Caki2 (cell line): ENCODE measurements at places on chromosomes 1 and 21. TPM values are rescaled to one million over a fixed set of nuclear protein-coding genes. Genes with fewer than 3 reads are reported as not detected.
A peak's percentile ranks its signal among the peaks of the same experiment; 100 is the strongest.

The TTLL7 gene
- 0.67 and 20.4 TPM in 2 replicates for total RNA-seq

The TNNI3K gene
- not detected in 2 replicates for total RNA-seq

The PLA2G2F gene
- not detected in 2 replicates for total RNA-seq

The C1orf116 gene
- total RNA-seq: 1.7 TPM in 2 replicates

The TMEM269 gene
- total RNA-seq: 0.10 TPM in 1 of 2 replicates, not detected in the other

The JTB gene
- total RNA-seq: 355 and 416 TPM in 2 replicates

- DNase-seq: no peak
Measured at GRCh38 chr21:45542667-45543370, 579 bp upstream of the SLC19A1 start.

DNA sequence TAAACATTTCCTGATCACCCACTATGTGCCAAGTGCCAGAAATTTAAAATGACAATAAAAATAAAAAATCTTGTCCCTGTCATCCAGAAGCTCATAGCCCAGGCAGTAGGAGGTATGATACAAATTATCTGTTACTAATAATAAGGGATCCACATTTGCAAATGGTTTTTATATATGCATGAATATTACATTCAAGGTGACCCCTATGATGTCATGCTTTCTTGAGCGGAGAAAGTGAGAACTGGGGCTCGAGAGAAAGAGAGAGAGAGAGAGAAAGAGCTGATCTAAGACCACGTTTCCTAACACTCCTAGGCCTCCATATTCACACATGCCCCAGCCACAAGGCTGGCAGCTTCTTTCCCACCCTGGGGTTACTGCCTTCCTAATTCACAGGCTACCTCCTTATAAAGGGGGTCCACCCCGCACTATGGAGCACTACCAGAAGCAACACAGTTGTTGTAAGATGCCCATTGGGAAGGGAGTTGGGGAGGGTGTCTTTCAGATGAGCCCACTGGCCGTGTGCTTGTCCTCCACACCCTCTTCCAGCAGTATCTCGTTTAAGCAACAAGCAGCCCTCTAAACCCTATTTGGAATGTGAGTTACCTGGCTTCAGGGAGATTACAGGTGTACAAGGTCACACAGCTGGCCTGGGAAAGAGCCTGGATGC, 28.8 kb upstream of the LRRN2 start:
- DNase-seq: no peak

- no peak for DNase-seq
Measured at GRCh38 chr1:54979327-54979891, 1.0 kb upstream of the TMEM61 start.

GRCh38 chr1:215986401-215986800, 419.3 kb downstream of the KCTD3 start:
- DNase-seq: no peak

GRCh38 chr1:59427784-59428183, 130.9 kb downstream of the FGGY start:
- no peak for DNase-seq

DNA sequence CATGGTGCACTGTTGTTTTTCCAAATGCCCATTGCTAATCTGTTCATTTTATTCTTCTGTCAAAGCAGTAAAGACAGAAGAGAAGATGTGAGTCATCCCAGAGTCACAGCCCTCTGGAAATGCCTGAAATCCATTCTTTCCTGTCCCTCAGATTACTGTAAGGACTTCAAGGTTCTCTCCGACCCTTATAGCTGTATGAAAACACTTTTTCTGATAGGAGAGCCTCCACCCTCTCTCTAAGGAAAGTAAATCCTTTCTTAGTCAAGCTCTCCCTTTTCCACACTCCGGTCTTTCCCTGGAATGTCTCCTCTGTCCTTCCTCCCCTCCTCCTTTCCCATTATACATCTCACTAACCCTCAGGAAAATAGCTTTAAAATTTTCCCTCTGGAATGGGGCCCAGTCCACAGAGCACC, 3.5 kb upstream of the PRDX6 start:
- peak; percentile 21 for DNase-seq

- DNase-seq: peak; percentile 22
Measured at GRCh38 chr1:95927061-95927460, 693.1 kb downstream of the RWDD3 start.

GRCh38 chr21:20261364-20261763, 736.8 kb upstream of the NCAM2 start:
- DNase-seq: no peak

GRCh38 chr1:5995871-5996630, 3.8 kb upstream of the NPHP4 start:
- no peak for DNase-seq

DNA sequence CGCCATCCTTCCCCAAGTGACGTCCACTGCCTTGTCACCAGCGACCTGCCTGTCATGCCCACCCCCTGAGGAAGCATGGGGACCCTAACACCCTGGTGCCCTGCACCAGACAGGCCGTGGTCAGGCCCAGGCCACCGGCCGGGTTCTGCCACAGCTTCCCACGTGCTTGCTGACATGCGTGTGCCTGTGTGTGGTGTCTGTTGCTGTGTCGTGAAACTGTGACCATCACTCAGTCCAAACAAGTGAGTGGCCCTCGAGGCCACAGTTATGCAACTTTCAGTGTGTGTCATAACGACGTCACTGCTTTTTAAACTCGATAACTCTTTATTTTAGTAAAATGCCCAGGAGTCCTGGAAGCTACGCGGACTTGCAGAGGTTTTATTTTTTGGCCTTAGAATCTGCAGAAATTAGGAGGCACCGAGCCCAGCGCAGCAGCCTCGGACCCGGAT, 8.5 kb upstream of the CTRC start:
- no peak for DNase-seq

DNA sequence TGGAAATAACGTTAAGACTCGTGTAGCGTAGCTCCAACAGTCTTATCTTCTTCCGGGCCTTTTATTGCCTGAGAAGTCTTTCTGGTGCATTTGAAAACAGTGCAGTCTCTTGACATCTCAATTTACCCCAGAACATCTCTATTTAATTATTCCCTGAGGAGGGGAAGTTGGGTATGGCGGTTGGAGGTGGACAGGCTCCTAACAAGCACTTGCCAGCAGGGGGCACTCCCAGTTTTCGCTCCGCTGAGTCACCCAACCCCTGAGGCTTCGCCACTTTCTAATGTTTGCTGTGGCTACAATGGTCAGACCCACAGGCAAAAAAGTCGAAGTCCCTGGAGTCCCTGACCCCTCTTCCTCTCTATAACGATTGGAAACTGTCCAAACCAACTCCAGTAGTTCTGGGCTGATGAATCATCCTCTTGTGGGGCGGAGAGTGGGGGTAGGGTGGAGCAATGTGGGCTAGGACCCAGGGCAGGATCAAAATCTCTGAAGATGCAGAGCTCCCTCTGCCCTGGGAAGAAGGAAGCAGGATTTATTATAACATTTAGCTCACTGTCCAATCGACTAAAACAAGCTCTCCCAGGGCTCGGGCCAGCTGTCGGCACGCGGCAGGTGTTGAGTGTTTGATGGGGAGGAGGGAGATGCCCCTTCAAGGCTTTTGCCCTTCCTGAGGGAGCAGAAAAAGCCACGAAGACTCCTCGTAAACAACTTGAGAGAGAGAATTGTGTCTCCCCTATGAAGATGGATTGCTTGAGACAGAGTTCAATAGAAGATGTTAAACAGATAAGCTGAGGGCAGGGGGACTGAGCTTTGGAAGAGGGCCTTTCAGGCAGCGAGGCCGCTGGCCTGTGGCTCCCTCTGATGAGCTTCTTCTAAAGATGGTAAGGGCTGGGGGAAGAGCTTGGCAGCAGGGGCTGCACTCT, 85.7 kb downstream of the BRINP2 start:
- DNase-seq: peak; percentile 97

- DNase-seq: no peak
Measured at GRCh38 chr1:21188235-21188634, 11.5 kb upstream of the EIF4G3 start.
